ENCODE measurements at places on chromosomes 4 and X.
A peak's percentile ranks its signal among the peaks of the same experiment; 100 is the strongest.

GRCh38 chr4:90425893-90426292, 298.7 kb downstream of the CCSER1 start:
- H3K4me3 ChIP-seq: no peak overlapping the region
- no peaks in the 10 kb centered on the region for H3K27me3 ChIP-seq
- H3K27ac ChIP-seq: no peak overlapping the region
- no peaks in the 10 kb centered on the region for H3K36me3 ChIP-seq

GRCh38 chr4:157004279-157005161, 32.9 kb upstream of the PDGFC start:
- H3K4me1 ChIP-seq: no peaks in the 10 kb centered on the region
- H3K4me3 ChIP-seq: no peak overlapping the region
- DNase-seq: no peak
- H3K27ac ChIP-seq: no peak overlapping the region
- no peaks in the 10 kb centered on the region for H3K36me3 ChIP-seq
- H3K27me3 ChIP-seq: no peaks in the 10 kb centered on the region

- no peak overlapping the region for H3K4me3 ChIP-seq
- no peaks in the 10 kb centered on the region for H3K36me3 ChIP-seq
- peaks cover 26% of the 10 kb centered on the region for H3K27me3 ChIP-seq
- H3K4me1 ChIP-seq: no peaks in the 10 kb centered on the region
- no peak overlapping the region for H3K27ac ChIP-seq
- no peak for DNase-seq
These were observed 18.4 kb upstream of the CTSO start for GRCh38 chr4:155972098-155972497.

- peaks cover 24% of the 10 kb centered on the region for H3K4me1 ChIP-seq
- H3K27me3 ChIP-seq: no peaks in the 10 kb centered on the region
- peak overlapping the region; percentile 87 for H3K27ac ChIP-seq
- H3K4me3 ChIP-seq: no peak overlapping the region
These were observed 32.3 kb downstream of the GAB3 start for GRCh38 chrX:154718616-154719015.

DNA sequence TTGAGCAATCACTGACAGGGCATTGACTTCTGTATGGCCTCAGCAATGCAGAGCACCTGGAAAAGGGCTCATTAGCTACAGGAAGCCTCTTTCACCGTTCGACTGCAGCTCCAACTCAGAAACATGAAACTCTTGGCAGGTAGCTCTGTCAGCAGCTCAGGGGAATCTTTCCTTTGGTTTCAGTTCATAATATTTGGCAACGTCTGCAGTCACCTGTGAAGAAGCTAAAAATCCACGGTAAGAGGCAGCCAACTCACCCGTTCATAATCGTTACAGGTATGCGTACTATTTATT, 354.9 kb downstream of the CAMK2D start:
- H3K36me3 ChIP-seq: no peaks in the 10 kb centered on the region
- H3K4me1 ChIP-seq: peaks cover 4% of the 10 kb centered on the region
- no peak overlapping the region for H3K27ac ChIP-seq
- DNase-seq: no peak
- peaks cover 9% of the 10 kb centered on the region for H3K27me3 ChIP-seq

DNA sequence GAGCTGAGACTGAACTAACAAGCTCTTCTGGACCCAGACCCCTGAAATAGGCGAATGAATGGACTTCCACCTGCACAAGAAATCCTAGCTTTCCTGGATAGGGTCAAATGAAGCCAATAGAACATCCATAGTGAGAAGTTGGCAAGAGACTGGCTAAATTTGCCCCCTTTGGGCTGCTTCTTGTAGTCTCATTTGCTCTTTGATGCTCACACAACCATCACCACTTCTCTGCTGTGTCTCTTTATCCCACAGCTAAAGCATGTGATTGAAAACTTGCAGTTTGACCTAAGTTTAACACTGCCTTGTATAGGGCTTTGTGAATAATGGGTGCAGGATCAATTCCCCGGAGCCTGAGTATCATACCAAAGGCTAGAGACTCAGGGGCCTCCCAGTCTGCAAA, 38.2 kb downstream of the NLGN3 start:
- H3K27me3 ChIP-seq: no peaks in the 10 kb centered on the region
- H3K27ac ChIP-seq: peak overlapping the region; percentile 98
- peaks cover 12% of the 10 kb centered on the region for H3K4me1 ChIP-seq
- H3K36me3 ChIP-seq: peaks cover 3% of the 10 kb centered on the region
- DNase-seq: no peak
- H3K4me3 ChIP-seq: peak overlapping the region; percentile 85

DNA sequence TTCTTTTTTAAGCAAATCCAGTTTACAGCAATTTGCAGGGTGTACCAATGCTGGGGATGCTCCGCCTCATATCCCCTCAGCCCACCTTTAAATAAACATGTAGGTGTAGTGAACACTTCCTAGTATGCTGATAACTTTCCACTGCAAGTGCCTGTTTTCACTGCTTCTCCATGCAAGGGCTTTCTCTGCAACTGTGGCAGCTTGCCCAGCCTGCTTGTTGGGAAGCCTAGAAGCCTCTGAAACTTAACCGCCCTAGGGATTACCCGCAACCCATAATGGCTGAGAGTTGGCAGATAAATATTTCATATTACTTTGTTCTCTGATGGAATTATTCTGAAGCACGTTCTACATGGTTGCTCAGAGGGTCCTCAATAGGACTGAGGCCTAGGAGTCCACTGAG, 253.7 kb upstream of the DDX53 start:
- DNase-seq: no peak
- H3K4me3 ChIP-seq: no peak overlapping the region
- no peaks in the 10 kb centered on the region for H3K27me3 ChIP-seq
- H3K36me3 ChIP-seq: no peaks in the 10 kb centered on the region
- no peaks in the 10 kb centered on the region for H3K4me1 ChIP-seq
- H3K27ac ChIP-seq: no peak overlapping the region

GRCh38 chr4:86965019-86965976, 30.5 kb downstream of the AFF1 start:
- no peak overlapping the region for H3K27ac ChIP-seq
- H3K36me3 ChIP-seq: peaks cover 1% of the 10 kb centered on the region
- H3K4me3 ChIP-seq: no peak overlapping the region
- no peak for DNase-seq
- H3K4me1 ChIP-seq: peaks cover 29% of the 10 kb centered on the region
- H3K27me3 ChIP-seq: no peaks in the 10 kb centered on the region

- no peak overlapping the region for H3K4me3 ChIP-seq
- no peak overlapping the region for H3K27ac ChIP-seq
- DNase-seq: no peak
- H3K36me3 ChIP-seq: no peaks in the 10 kb centered on the region
- peaks cover 8% of the 10 kb centered on the region for H3K4me1 ChIP-seq
These were observed 80.7 kb downstream of the SYNPO2 start for GRCh38 chr4:118969359-118969758.

GRCh38 chr4:65566473-65566872, 103.8 kb downstream of the EPHA5 start:
- H3K36me3 ChIP-seq: no peaks in the 10 kb centered on the region
- no peak overlapping the region for H3K4me3 ChIP-seq
- DNase-seq: no peak

DNA sequence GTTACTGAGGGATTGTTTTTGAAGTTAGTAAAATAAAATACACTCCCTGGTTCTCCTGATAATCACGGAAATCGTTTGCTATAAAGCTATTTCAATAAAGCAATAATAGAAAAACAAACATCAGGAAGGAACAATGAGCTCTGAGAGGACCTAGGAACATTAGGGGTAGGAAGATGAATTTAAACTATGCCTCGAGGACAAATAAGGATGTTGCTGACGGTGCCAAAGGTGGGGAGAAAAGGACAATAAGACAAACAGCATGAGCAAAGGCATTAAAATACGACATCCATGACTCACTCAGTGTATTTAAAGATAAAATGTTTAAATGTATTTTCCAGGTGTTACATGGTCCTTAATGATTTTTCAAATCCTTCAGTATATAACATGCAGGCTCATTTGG, 110.3 kb downstream of the MTNR1A start:
- DNase-seq: no peak
- no peak overlapping the region for H3K27ac ChIP-seq
- no peaks in the 10 kb centered on the region for H3K27me3 ChIP-seq
- H3K36me3 ChIP-seq: no peaks in the 10 kb centered on the region
- H3K4me1 ChIP-seq: no peaks in the 10 kb centered on the region
- H3K4me3 ChIP-seq: no peak overlapping the region

DNA sequence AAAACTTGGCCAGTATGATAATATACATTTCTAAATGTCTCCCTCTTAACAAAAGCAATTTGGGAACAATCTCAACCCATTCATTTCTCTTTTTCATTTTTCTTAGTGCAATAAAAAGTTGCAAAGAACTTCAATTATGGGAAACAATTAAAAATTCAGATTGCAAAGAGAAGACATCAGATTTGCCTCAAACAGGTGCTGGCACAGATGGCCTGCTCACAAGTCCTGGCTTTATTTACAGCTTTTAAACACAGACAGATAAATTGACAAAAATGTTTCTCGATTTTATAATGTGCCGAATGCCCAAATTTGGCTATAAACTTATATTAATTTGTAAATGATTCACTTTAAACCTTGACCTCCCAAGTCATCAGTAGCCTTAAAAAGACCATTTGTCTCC, 28.7 kb downstream of the SLC4A4 start:
- no peak overlapping the region for H3K4me3 ChIP-seq
- H3K27ac ChIP-seq: no peak overlapping the region
- H3K4me1 ChIP-seq: no peaks in the 10 kb centered on the region
- no peaks in the 10 kb centered on the region for H3K27me3 ChIP-seq
- H3K36me3 ChIP-seq: no peaks in the 10 kb centered on the region
- no peak for DNase-seq

GRCh38 chr4:68960294-68961163, 8.9 kb upstream of the UGT2A3 start:
- no peak for DNase-seq
- no peak overlapping the region for H3K4me3 ChIP-seq
- H3K27me3 ChIP-seq: no peaks in the 10 kb centered on the region
- H3K36me3 ChIP-seq: peaks cover 1% of the 10 kb centered on the region
- no peak overlapping the region for H3K27ac ChIP-seq
- H3K4me1 ChIP-seq: no peaks in the 10 kb centered on the region

- no peaks in the 10 kb centered on the region for H3K36me3 ChIP-seq
- no peak for DNase-seq
- no peaks in the 10 kb centered on the region for H3K27me3 ChIP-seq
- H3K27ac ChIP-seq: no peak overlapping the region
- H3K4me1 ChIP-seq: no peaks in the 10 kb centered on the region
These were observed 6.3 kb upstream of the OTUD4 start for GRCh38 chr4:145186729-145187128.

GRCh38 chr4:99361899-99362275, 9.3 kb upstream of the ADH1C start:
- peaks cover 3% of the 10 kb centered on the region for H3K4me1 ChIP-seq
- H3K4me3 ChIP-seq: no peak overlapping the region
- no peaks in the 10 kb centered on the region for H3K36me3 ChIP-seq

- H3K36me3 ChIP-seq: peaks cover 33% of the 10 kb centered on the region
- H3K4me3 ChIP-seq: peak within 1 kb of the TSS; percentile 95
- H3K27ac ChIP-seq: peak within 1 kb of the TSS; percentile 97
- peaks cover 46% of the 10 kb centered on the region for H3K4me1 ChIP-seq
These were observed at the start of gene P2RY10 for GRCh38 chrX:78945186-78945912. Gene P2RY10, plus strand, starts transcription at chrX:78945391. Its CDS starts 15,130 bp downstream, at chrX:78960521.

- H3K4me3 ChIP-seq: no peak overlapping the region
- DNase-seq: no peak
- no peaks in the 10 kb centered on the region for H3K36me3 ChIP-seq
- H3K4me1 ChIP-seq: no peaks in the 10 kb centered on the region
- peaks cover 52% of the 10 kb centered on the region for H3K27me3 ChIP-seq
- H3K27ac ChIP-seq: no peak overlapping the region
These were observed 4.4 kb downstream of the SOX3 start for GRCh38 chrX:140500441-140500840.
